Cardiac fibroblast (primary cell): ENCODE measurements at places on chromosomes 4 and X.
A peak's percentile ranks its signal among the peaks of the same experiment; 100 is the strongest.

- DNase-seq = no peak
Observed at GRCh38 chr4:79311279-79311678, 14.6 kb downstream of the NAA11 start.

- DNase-seq = no peak
Observed at GRCh38 chr4:8304827-8305695, 35.5 kb downstream of the HTRA3 start.

- no peak for DNase-seq
Observed at GRCh38 chrX:151711787-151712186, 4.0 kb upstream of the FATE1 start.

GRCh38 chrX:110432906-110433215 is 74.2 kb downstream of the RTL9 start:
- DNase-seq = no peak

- DNase-seq = peak; percentile 69
Observed at GRCh38 chr4:48902266-48902665, 4.3 kb downstream of the OCIAD2 start.
